ENCODE measurements at places on chromosomes 2 and 18. TPM values are rescaled to one million over a fixed set of nuclear protein-coding genes. Genes with fewer than 3 reads are reported as not detected.
A peak's percentile ranks its signal among the peaks of the same experiment; 100 is the strongest.

The CROCC2 gene
- not detected for total RNA-seq

The SKOR2 gene
- total RNA-seq, result not detected

The CPS1 gene
- 1.5 TPM for total RNA-seq

The PFN4 gene
- total RNA-seq, result not detected

DNA sequence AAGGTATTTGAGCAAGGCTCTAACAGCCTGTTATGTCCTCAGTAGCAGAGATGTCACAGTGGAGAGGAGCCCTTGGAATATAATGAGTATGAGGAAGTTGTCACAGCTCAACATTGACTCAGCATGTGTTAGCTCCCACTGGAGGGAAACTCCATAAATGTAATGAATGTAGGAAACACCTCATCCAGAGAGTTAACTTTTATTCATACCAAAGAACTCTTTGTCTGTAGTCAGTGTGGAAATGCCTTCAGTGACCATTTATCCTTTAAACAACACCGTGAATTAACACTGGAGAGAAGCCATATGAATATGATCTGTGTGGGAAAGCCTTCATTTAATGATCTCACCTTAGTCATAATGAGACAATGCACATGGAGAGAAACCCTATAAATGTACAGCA is 59.7 kb downstream of the CYP1B1 start:
- DNase-seq, result no peak

GRCh38 chr2:70043252-70043875 is 43.9 kb upstream of the PCBP1 start:
- peak; percentile 57 for DNase-seq

DNA sequence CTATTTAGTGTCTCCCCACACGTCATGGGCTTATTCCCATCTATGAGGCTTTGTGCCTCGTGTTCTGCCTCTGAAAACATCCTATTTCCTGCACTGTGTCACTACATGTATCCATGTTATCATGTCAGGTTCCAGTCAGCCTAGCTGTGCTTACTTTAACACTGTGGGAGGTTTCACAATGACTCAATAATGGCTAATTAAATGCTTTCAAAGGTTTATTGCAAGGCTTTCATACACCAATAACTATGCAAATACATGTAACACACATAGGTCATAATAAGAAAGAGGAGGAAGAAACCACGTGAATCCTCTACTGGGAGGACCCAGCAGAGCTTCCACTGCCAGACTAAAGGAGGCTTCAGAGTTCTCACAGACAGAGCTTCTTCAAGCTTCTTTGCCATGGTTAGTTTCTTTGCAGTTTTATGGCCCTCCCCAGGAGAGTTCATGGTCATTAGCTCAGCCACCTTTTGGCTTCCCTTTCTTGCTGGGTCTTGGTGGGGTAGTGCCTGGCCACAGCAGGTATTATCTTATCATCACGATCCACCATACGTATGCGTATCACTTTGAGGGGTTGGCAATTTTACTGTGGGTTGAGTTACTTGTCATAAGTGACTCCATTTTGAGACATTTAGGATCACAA is 5.1 kb upstream of the COLEC12 start:
- no peak for DNase-seq

GRCh38 chr2:240466579-240467148 is 31.2 kb downstream of the GPC1 start:
- peak; percentile 34 for DNase-seq

DNA sequence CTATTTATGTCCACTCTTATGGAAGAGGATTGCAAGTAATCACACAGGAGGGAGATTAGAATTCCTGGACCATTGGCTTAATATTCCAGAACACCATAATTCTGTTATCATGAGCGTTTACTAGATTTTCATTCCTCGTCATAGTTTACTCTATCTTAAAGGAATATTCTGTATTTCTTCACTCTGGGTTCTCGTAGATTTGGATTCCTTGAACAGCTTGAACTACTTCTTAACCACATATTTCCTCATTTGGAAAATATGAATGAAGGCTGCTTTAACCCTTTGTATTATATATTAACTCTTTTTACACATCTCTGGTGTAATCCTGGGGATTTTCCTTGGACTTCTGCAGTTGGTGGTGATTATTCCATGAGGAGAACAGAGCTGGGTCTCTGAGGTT is 46.3 kb upstream of the CCBE1 start:
- no peak for DNase-seq

DNA sequence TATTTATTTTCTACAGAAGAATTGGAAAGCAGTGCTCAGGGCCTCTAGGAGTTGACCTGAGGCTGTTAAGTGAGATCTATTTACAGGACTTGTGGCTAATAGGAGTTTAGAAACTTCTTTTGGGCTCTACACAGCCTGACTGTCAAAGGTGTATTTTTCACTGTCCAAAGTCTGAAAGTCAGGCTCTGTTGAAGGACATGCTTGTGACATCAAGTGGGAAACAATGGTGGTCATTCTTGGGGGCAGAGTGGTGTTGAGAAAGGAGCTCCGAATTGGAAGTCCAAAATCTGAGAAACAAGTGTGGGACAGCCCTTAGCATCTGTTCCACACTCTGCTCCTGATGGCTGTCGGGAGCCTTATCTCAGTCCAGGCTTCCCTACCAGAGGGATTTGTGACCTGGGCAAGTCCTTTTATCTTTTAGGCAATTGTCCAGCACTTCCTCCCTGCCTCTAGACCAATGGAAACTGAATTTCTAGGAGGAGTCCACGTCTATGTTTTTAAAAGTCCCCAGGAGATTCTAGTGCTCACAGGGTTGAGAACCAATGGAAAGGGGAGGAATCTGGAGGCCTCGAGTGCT is 76.4 kb downstream of the LIPG start:
- no peak for DNase-seq

Measured in activated naive CD4-positive, alpha-beta T cell treated with anti-CD3 and anti-CD28 coated beads, Interleukin-2, amount 50 U/mL, for 72 hours (primary cell).